ENCODE measurements at places on chromosomes 4 and X.
A peak's percentile ranks its signal among the peaks of the same experiment; 100 is the strongest.

GRCh38 chrX:71994601-71995000 is 84.0 kb downstream of the NHSL2 start:
- DNase-seq = no peak

DNA sequence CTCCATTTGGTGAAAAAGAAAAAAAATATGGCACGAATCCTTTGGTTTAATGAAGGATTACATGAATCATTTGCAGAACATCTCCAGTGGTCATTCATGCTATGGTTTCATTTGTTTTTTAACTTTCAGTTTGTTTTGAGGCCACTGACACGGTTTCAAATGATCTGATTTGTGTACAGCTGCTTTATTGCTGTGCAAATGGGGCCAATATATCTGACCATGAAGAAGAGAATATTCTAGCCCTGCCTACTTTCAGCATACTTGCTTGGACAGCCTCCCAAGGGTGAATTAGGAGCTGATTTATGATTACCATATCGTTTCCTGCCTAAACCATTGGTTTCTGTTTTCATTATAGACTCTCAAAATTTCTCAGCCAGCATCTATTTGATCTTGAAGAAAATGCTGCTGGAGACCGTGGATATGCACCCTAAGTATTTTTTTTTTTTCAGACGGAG is 30.7 kb downstream of the SPARCL1 start:
- DNase-seq = no peak

DNA sequence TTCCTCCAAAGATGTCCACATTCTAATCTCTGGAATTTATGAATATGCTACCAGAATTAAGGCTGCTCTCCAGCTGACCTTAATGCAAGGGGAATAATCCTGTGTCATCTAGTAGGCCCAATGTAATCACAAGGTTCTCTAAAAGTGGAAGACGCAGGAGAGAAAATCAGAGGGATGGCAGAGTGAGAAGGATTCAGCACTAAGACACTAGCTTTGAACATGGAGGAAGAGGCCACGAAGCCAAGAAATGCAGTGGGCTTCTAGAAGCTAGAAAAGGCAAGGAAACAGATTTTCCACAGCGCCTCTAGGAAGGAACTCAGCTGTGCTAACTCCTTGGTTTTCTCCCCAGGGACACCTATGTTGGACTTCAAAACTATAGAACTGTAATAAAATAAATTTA is 240.7 kb upstream of the TRAM1L1 start:
- DNase-seq = no peak

DNA sequence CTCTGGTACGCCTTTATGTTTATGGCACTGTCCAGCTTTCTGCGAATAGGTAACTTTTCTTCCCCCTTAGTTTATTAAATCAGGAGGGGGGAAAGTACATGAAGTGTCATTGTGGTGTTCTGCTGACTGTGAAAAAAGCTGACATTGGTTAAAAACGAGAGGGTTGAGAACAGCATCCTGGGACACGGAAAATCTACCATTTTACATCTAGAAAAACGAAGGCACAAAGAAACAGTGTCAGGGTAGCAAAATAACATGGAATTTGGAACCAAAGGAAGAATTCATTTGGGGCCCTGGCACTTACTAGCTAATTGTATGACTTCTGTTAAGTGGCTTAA is 1.2 kb upstream of the AMOT start:
- DNase-seq = no peak

DNA sequence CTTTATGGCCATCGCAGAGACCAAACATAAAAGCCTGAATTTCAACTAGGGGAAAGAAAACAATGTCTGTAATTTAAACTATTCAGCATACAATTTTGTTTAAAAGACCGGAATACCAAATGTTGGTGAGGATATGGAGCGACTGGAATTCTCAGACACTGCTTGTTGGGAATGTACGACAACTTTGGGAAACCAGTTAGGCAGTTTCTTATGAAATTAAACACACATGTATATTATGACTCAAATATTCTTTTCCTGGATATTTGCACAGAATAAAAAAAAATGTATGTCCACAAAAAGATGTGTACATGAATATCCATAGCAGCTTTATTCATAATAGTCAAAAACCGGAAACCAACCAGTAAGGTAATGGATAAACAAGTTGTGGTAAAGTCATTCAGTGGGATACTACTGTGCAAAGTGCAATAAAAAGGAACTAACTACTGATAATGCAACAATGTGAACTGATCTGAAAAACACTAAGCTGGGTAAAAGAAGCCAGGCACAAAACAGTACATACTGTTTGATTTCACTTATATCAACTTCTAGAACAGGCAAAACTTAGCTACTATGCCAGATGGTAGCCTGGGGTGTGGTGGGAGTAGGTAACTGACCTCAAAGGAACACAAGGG is 152.7 kb upstream of the FTHL17 start:
- no peak for DNase-seq

- DNase-seq = no peak
Observed at GRCh38 chr4:53943345-53944085, 120.9 kb downstream of the CHIC2 start.

- DNase-seq = peak; percentile 5
Observed at GRCh38 chr4:147590249-147590920, 26.8 kb upstream of the TMEM184C start.

- DNase-seq = no peak
Observed at GRCh38 chr4:85147481-85148076, 181.1 kb upstream of the WDFY3 start.

GRCh38 chrX:103658681-103659433 is 27.6 kb downstream of the MORF4L2 start:
- DNase-seq = no peak

DNA sequence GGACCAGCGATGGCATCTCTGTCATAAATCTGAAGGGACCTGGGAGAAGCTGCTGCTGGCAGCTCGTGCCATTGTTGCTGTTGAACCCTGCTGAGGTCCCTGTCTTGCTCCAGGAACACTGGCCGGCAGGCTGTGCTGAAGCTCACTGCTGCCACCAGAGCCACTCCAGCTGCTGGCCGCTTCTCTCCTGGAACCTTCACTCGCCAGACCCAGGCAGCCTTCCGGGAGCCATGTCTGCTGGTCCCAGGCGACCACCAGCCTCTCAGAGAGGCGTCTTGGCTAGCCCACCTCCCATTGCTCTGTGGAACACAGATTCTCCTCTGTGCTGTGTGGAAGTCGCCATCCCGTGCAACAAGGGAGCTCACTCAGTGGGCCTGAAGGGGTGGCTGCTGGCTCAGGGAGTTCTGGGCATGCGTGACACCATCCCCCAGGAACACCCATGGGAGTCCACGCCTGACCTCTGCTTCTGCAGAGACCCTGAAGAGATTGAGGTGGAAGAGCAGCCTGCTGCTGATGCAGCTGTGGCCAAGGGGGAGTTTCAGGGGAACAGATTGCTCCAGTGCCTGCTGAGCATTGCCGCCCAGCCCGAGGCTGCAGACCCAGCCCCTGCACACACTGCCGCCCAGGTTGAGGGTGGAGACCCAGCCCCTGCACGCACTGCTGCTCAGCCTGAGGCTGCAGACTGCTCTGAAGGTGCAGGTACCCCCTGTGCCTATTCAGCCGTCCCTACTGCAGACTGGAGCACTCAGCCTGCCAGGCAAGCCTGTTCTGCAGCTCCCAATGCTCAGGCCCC is 33.1 kb upstream of the CYP4V2 start:
- DNase-seq = no peak

- DNase-seq = no peak
Observed at GRCh38 chrX:107450823-107451509, 1.5 kb downstream of the FRMPD3 start.

DNA sequence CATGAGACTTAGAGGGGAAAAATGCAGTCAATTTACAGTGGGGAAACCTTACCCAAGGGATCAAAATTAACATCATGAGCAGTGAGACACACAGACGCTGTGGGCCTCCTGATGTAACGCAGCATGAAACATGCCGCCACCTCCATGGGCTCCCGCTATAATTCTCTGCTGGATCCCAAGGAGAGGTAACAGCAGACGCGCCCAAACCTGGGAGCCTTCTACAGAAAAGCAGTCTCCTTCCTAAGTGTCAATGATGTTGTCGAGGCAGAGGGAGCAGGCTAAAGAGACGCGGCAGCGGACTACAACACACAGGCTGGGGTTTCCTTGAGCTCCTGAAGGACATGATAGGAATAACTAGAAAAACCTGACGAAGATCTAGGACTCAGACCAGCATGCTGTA is 142.3 kb downstream of the AFAP1 start:
- DNase-seq = no peak

DNA sequence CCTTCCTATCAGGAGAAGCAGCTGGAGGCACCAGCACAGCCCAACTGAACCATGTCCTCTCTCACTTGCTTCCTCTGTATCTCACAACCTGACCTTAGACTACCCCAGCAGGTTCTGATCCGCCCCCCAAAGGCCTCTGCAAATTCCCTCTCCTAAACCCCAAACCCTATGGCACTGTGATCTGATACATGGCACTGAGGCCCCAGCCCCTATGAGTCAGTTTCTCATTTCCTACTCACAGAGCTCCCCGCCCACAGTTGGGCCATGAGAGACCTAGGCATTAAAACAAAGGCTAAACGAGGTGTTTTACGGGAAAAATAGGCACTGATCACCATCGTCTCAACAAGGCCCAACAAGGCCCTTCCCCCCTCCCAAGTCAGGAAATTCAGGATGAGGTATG is 19.1 kb downstream of the SASH3 start:
- no peak for DNase-seq

- no peak for DNase-seq
Observed at GRCh38 chr4:53511014-53511413, 80.3 kb downstream of the LNX1 start.

DNA sequence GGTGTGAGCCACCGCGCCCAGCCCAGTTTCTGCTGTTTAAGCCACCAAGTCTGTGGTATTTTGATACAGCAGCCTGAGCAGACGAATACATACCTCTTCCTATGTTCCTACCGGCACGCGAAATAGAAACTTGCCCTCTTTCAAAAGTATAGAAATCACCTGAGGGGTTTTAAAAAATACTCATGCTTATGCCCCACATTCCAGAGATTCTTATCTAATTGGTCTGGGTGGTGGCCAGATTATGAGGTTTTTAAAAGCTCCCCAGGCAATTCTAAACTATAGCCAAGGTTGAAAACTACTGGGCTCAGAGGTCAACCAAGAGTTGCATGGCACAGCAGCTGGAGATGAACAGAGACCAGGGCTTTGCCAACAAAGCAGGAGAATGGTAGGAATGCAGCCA is 24.9 kb upstream of the HUWE1 start:
- DNase-seq = no peak

- no peak for DNase-seq
Observed at GRCh38 chr4:95465010-95465409, 83.8 kb downstream of the UNC5C start.

- DNase-seq = no peak
Observed at GRCh38 chr4:73070074-73070390, 516 bp upstream of the COX18 start.

DNA sequence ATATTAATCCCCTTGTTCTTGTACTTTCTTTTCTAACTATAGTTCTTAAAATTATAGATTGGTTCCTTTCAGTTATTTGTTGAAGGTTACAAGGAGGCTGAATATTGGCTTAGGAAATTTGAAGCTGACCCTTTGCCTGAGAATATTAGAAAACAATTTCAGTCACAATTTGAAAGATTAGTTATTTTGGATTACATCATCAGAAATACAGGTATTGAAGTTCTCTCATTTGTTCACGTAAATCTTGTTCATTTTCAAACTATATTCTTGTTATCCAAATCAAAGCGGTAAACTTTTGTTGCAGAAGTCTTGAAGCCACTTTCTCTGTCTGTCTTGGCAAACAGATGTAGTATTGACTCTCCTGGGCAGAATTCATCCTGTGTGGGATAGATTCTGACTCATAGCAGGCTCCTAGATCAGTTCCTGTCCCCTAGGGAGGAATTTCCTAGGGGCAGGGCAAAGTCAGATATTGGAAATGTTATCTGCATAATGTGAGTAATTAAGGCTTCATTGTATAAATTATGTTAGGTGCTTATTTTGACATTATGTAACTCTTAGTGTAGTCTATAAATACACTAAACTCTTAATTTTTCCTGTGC is 25.2 kb downstream of the PI4K2B start:
- no peak for DNase-seq

DNA sequence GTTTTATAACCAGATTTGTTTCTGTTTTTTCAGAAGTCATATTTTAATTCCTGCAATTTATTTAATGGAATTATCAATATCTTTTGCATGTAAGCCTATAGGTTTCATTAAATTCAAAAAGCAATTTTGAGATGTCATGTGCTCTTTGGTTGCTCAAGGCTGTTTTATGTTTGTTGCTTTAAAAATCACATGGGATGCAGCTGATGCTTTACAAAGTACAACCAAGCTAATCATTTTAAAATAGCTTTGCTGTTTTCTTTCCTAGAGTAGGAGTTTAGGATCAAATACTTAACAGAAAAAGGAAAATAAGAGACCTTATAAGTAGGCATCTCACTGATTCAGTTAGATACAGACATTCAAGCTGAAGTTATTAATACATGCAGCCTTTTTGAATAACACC is 11.3 kb downstream of the CPEB2 start:
- DNase-seq = no peak

GRCh38 chrX:110665223-110666002 is 130.2 kb downstream of the CHRDL1 start:
- no peak for DNase-seq
